ENCODE measurements at places on chromosomes 5 and 9.
A peak's percentile ranks its signal among the peaks of the same experiment; 100 is the strongest.

DNA sequence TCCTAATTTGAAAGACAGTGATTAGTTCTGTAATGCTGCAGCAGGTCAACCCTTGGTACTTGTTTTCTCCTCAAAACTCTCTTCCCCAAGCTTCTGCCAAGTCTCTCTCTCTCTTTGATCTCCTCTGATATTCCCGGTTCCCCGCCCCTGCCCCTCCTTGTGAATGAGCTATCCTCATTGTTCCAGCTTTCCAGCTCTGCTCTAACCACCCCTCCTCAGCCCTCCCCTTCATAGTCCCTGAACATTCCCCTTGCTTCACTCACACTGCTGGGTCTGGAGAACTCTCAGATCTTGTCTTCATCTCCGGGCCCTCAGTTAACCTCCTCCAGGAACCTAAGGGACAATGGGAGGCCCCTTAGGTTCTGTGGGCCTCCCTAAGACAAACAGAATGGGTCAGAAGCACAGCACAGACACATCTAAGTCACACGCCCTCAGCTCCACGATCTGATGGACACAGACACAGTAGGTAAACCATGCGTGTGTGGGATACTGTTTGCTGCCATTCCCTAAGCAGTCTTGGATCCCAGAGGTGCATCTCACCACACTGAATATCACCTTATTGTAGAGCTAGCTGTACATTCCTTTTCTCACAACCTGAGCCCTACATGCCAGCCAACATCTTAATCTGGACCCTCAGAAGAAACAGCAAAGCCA is 17.4 kb upstream of the LARP1 start:
- DNase-seq, result no peak
- H3K4me3 ChIP-seq, result no peak overlapping the region
- H3K36me3 ChIP-seq, result no peaks in the 10 kb centered on the region
- H3K4me1 ChIP-seq, result peaks cover 30% of the 10 kb centered on the region
- peak overlapping the region; percentile 57 for H3K27ac ChIP-seq

DNA sequence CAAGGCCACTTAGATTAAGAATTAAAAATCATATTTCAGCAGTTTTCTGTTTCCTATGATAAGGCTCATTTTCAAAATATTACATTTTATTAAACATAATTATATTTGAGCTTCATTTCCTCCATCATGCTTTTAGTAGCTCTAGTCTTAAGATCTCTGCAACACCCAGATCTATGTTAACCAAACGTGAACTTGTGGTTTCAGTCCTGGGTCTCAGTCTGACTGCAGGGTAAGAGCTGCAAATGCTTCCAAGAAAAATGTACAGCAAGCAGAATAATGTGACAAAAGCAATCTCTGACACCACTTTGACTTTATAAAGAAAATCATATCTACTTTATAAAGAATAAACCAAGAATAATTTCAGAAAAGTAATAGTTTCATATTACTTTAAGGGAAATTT is 512.4 kb downstream of the SEMA5A start:
- no peaks in the 10 kb centered on the region for H3K36me3 ChIP-seq
- no peak overlapping the region for H3K4me3 ChIP-seq
- peaks cover 22% of the 10 kb centered on the region for H3K4me1 ChIP-seq
- H3K27me3 ChIP-seq, result no peaks in the 10 kb centered on the region
- H3K27ac ChIP-seq, result no peak overlapping the region
- no peak for DNase-seq

GRCh38 chr9:134053941-134054761 is 13.7 kb downstream of the BRD3 start:
- H3K4me1 ChIP-seq, result peaks cover 19% of the 10 kb centered on the region
- DNase-seq, result no peak
- H3K27ac ChIP-seq, result no peak overlapping the region
- no peaks in the 10 kb centered on the region for H3K27me3 ChIP-seq

DNA sequence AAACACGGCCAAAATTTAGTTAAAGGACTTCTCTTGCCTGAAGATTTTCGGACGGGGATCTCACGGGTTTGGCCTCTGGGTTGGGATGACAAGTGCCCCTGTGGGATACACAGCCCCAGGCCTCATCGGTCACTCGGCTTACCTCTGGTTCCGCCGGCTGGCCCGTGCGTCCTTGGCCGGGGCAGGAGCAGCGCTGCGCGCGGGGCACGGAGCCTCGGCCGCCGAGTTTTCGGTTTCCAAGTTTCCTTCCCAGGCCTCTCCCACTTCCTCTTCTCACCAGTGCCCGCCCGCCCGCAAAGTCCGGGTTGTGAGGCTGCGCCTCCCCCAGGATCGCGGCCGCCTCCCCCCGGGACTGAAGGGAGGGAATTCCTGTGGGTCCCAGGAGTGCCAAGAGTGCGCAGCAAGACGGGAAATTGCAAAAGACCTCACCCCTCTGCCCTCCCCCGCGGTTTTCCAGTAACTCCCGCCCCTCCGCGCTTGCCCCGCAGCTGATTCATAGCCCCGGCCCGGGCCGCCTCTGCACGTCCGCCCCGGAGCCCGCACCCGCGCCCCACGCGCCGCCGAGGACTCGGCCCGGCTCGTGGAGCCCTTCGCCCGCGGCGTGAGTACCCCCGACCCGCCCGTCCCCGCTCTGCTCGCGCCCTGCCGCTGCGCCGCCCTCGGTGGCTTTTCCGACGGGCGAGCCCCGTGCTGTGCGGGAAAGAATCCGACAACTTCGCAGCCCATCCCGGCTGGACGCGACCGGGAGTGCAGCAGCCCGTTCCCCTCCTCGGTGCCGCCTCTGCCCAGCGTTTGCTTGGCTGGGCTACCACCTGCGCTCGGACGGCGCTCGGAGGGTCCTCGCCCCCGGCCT is at the start of gene OSMR:
OSMR (plus strand) TSS at position 487 of the 853 bp plus-strand sequence. CDS start 23,033 bp downstream, outside the sequence.
- H3K27me3 ChIP-seq, result peaks cover 50% of the 10 kb centered on the region
- H3K27ac ChIP-seq, result no peak within 1 kb of the TSS
- peaks cover 14% of the 10 kb centered on the region for H3K4me1 ChIP-seq
- H3K4me3 ChIP-seq, result peak within 1 kb of the TSS; percentile 91
- H3K36me3 ChIP-seq, result peaks cover 4% of the 10 kb centered on the region

DNA sequence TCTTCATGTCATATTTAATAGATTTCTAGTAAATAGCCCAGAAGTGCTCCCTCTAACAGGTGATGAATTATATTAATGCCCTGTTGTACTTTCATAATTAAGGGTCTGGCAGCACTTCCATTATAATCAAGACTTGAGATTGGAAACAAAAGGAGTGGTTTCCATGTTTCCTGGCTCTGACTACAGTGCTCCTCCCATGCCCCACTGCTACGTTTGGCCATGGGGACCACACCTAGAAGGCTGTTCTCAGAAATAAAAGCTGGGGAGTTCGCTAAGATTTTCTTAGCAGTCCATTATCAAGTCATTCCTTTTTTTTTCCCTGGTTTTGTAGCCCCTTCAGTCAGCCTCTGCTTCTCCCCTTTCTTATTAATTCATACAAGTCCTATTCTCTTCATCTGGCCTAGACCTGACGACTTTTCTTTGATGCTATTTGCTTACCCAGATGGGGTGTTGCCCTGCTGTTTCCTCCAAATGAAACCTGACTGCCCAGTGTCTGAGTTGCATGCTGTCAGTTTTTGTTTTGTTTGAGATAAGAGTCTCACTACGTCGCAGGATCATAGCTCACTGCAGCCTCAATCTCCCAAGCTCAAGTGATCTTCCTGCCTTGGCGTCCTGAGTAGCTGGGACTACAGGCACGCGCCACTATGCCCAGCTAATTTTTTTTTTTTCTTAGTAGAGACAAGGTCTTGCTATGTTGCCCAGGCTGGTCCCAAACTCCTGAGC is 312.1 kb upstream of the EFNA5 start:
- no peaks in the 10 kb centered on the region for H3K36me3 ChIP-seq
- no peaks in the 10 kb centered on the region for H3K27me3 ChIP-seq
- H3K4me3 ChIP-seq, result no peak overlapping the region
- no peak for DNase-seq

All from neural crest cell (in vitro differentiated cells).